ENCODE measurements at places on chromosomes 6 and 20.

- no peak for DNase-seq
Measured at GRCh38 chr20:61516346-61517208, 264.5 kb downstream of the CDH4 start.

GRCh38 chr6:3162565-3163247 is 5.4 kb upstream of the TUBB2A start:
- no peak for DNase-seq

- no peak for DNase-seq
Measured at GRCh38 chr6:145670311-145670710, 65.0 kb downstream of the EPM2A start.

DNA sequence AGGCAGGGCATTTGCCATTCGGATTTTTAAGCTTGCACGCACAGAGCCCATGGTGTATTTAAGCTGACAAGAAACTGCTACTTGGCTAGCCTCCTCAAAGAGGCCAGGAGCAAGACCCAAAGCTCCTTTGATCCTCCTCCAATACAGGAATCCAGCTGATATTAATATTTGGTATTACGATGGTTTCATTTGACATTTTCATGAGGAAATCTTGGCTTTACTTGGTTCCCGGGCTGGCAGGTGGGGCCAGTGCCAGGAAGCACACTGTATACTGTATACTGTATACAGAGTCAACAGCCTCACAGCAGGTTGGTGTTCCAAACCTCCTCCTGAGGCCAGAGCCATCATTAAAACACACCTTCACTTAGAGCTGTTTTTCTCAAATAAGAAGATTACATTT is 138.2 kb upstream of the ARMC2 start:
- no peak for DNase-seq

GRCh38 chr20:58993332-58994248 is 12.5 kb downstream of the NELFCD start:
- no peak for DNase-seq

DNA sequence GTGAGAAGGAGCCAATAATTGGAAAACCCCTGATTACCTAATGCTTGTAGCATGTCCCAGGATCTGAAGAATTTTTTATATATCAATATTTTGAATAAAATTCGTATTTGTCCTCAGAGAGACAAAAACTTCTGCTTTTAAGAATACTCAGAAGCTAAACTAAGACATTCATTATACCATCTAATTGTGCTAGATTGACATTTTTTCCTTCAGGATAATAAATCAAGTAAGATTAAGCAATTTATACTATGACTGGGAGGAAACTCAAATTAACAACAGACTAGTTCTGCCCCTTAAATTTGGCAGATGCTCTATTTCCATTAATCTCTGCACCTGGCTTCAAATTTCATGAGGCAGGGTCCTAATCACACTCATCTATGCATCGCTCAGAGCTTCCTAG is 291.4 kb downstream of the PLCB1 start:
- no peak for DNase-seq
